ENCODE measurements at places on chromosomes 4 and X.

GRCh38 chr4:71713611-71714203 is 70.2 kb downstream of the GC start:
- peak; percentile 3 for DNase-seq

- DNase-seq: peak; percentile 26
Measured at GRCh38 chr4:102620697-102621497, 119.7 kb downstream of the NFKB1 start.

DNA sequence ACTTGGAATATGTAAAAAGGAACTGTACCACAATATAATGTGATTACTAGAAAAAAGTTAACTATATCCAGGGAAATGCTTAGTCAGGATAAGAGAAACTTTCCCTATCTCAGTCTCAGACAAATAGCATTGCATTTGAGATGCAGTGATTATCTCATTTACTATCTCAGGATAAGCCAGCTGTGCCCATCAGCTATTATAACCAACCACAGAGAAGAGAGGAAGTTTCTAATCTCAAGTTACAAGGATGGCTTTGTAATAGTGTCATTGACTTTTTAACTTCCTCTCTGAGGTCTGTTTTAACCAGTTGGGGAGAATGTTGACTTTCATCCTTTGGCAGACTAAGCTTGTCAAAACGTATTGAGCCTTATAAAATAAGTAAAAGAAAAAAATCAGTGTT is 56.5 kb downstream of the SNX25 start:
- no peak for DNase-seq

GRCh38 chr4:62560858-62561257 is 1360.7 kb downstream of the ADGRL3 start:
- no peak for DNase-seq

DNA sequence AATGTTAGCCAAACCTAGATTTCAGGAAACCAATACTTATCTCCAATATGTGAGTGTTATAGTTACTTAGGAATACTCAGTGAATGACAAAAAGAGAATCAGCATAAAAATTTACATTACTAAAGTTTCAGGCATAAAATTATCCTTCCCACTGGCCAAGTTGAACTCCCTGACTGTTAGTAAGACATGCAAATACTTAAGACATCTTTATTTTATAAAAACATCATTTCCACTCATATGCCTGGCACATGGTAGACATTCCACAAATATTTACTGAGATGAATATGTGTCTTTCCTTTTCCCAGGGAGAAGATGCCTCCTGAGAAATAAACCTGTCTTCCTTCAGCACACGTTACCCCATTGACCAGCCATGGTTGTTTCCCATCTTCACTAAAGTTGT is 7.3 kb downstream of the VEGFD start:
- DNase-seq: no peak

DNA sequence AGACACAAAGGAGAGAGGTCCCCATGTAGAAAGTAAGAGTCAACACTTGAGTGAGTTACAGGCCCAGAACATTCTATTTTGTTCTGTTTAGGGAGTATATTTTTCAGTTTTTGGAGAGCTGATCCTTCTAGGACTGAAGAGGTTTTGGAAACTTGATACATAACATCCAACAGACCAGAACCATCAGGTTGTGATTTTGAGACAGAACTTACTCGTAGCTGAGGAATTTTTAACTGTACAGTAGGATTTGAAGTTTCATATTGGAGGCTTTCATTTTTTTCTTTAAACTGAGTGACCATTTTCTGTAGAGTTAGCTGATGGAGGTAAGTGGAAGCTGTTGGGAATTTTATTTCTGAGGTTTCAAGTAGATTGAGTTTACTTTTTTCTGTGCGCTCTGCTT is 73.3 kb downstream of the NCAPG start:
- no peak for DNase-seq

DNA sequence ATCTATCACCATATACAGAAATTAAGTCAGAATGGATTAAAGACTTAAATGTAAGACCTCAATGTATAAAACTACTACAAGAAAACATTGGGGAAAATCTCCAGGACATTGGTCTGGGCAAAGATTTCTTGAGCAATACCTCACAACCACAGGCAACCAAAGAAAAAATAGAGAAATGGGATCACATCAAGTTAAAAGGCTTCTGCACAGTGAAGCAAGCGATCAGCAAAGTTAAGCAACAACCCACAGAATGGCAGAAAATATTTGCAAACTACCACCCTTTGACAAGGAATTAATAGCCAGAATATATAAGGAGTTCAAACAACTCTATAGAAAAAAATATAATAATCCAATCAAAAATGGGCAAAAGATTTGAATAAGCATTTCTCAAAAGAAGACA is 236.9 kb upstream of the EMCN start:
- DNase-seq: no peak

- DNase-seq: no peak
Measured at GRCh38 chrX:101391831-101392230, 1.0 kb downstream of the RPL36A start.

DNA sequence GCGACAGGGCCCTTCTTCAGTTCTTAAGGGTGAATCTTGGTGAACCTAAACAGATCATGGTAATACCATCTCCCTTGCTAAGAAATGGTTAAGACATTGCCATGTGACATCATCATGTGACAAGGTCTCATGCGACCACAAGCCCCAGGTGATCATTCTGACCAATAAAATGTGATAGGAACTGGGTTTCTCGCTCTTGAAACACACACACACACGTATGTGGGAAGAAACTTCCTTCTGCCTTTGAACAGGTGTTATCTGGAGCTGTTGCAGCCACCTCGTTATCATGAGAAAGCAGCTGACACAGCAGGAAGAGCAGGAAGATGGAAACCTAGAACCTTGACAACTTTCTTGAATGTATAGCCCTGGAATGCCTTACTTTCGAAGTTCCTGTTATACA is 10.2 kb downstream of the SOD3 start:
- peak; percentile 3 for DNase-seq

- DNase-seq: no peak
Measured at GRCh38 chrX:67780694-67781109, 236.9 kb downstream of the AR start.

- no peak for DNase-seq
Measured at GRCh38 chr4:66052426-66052825, 382.1 kb upstream of the EPHA5 start.

DNA sequence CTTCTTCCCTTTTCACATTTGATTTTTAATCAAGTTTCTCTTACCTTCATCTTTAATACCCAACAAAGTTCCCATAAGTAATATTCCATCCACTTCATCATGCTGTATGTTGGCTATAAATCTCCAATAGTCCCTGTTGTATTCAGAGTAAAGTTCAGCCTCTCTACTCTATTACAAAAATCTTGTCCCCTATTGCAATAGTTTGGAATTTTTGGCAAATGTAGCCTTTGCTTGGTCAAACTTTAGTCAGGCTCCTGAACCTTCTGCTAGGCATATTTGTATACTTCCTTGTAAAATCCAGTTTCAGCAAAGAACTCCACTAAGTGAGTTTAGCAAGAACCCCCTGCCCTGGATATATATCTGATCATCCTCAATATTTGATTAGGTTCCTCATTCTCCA is 54.0 kb upstream of the PACRGL start:
- no peak for DNase-seq

Data from NCI-H146 (cell line).